Muscle of back (tissue), 13 donors: ENCODE measurements at places on chromosomes 16 and 17. TPM values are rescaled to one million over a fixed set of nuclear protein-coding genes. Genes with fewer than 3 reads are reported as not detected.

GRCh38 chr17:58082341-58082869 lies 814 bp upstream of the DYNLL2 start:
- DNase-seq: no peak

- DNase-seq: no peak
Measured at GRCh38 chr17:40956401-40957254, 10.1 kb downstream of the KRT39 start.

The RHBDF1 gene
- polyA plus RNA-seq: 60.6 TPM

GRCh38 chr17:82257473-82257872 lies 16.0 kb downstream of the CSNK1D start:
- DNase-seq: no peak

DNA sequence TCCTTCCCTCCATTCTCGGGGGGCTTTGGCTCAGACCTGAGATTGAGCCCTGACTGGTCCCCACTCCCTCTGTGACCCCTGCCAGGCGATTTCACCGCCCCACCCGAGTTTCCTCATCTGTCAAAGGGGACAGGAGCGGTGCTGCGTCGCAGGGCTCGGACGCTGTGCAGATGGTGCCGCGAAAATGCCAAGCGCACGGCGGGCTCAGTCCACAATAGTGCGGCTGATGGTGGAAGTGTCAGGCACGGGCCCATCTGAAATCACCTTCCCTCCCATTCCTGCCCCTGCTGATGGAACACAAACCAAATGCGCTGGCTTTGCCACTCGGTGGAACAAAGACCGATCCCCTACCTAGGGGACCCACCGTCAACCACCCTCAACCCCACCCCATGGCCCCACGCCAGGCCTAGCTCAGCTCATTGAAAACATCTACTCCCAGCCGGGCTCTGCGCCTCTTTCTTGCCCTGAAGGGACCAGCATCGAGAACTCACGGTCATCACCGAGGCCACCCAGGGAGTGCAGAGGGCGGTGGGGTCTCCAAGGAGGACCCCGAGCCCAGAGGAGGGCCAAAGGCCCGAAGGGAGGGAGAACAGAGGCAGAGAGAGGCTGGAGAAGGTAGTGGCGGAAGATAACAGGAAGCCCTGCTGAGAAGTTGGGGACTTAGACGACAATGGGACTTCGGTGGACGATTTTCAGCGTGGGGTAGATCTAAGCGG lies 1.4 kb downstream of the CARHSP1 start:
- no peak for DNase-seq

The MYH10 gene
- 65.5 TPM for polyA plus RNA-seq

The C16orf92 gene
- polyA plus RNA-seq: not detected

The ALDH3A2 gene
- polyA plus RNA-seq: 47.5 TPM

DNA sequence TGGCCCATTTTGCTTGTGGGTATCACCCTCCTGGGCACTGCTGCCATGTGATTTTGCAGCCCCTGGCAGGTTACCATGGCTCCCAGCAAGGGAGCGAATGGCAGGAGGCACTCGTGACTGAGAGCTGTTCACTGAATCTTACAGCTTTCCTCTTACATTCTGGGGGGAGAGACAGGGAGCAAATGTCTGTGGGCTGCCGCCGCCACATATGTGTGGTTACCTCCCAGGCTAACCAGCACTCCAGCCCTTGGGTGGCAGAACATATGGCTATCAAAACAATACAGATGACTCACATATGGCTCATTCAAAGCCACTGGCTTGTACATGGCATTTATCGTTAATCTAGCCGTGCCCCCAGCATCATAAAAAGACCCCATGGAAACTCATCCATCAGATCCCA lies 19.8 kb downstream of the GTF3C1 start:
- no peak for DNase-seq
